Testis (tissue), 5 donors: ENCODE measurements at places on chromosomes 2 and 18. TPM values are rescaled to one million over a fixed set of nuclear protein-coding genes. Genes with fewer than 3 reads are reported as not detected.
A peak's percentile ranks its signal among the peaks of the same experiment; 100 is the strongest.

SETBP1 gene
- 34.7 TPM for total RNA-seq

NT5DC4 gene
- 2.9 TPM for total RNA-seq

PID1 gene
- total RNA-seq: 15.5 TPM

REG3A gene
- not detected for total RNA-seq

TM4SF20 gene
- 2.2 TPM for total RNA-seq

KCNG2 gene
- total RNA-seq: 7.2 TPM

ABCG5 gene
- not detected for total RNA-seq

CMPK2 gene
- 15.4 TPM for total RNA-seq

- DNase-seq: peak; percentile 82
Measured at GRCh38 chr2:43676322-43677050, at the start of gene C1GALT1C1L. Gene C1GALT1C1L, minus strand, starts transcription at chr2:43676429. Its CDS starts 107 bp downstream, at chr2:43676322.

DNA sequence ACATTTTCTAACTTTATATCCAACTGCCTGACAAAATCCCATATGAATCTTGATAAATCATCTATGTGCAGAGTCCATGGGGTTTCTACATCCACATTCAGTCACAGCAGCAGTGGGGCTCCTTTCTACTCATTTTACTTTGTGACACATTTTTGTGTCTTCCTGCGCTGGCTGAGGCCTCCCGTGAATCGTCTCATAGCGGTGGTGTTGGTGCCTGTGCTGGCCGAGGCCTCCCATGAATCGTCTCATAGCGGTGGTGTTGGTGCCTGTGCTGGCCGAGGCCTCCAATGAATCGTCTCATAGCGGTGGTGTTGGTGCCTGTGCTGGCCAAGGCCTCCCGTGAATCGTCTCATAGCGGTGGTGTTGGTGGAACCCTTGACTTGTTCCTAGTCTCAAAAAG, 17.0 kb downstream of the SNED1 start:
- DNase-seq: peak; percentile 14

DNA sequence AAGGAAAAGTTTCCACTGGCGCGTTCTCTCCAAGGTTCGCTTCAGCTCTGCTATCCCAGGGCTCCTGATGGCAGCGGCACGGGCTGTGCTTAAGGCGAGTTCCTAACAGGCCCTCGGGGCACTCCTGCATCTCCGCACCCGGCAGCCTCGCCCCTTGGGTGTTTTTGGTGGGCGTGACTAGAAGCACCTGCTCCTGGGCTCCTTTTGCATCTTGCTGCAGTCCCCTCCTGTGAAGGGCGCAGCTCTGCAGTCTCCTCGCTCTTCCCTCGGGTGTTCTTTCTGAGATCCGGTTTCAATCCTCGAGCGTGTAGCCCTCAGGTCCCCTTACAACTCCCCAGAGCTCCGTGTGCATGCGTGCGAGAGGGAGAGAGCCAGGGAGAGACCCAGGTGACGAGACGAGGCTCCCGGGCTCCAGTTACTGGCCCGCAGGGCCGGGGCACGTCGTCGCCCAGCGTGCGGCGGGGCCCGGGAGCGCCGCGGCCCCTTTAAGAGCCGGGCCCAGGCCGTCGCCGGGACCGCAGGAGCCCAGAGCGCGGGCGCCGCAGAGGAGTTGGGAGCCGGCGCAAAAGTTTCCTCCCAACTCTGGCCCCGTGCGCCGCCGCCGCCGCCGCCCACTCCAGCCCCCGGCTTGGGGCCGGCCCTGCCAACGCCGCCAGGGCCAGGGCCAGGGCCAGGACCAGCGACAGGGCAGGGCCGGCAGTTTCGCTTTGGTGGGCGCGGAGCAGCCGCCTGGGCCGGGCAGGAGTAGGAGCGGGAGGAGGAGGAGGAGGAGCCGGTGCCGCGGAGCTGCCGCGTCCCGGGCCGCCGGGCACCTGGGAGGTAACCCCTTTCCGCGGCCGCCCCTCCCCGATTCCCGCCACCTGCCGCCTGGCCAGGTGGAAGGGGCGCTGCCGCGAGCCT, at the start of gene PARD3B:
Gene PARD3B (plus strand): TSS at position 515 of the 900 bp plus-strand sequence. CDS start 525 bp downstream, outside the sequence.
- peak; percentile 72 for DNase-seq

DNA sequence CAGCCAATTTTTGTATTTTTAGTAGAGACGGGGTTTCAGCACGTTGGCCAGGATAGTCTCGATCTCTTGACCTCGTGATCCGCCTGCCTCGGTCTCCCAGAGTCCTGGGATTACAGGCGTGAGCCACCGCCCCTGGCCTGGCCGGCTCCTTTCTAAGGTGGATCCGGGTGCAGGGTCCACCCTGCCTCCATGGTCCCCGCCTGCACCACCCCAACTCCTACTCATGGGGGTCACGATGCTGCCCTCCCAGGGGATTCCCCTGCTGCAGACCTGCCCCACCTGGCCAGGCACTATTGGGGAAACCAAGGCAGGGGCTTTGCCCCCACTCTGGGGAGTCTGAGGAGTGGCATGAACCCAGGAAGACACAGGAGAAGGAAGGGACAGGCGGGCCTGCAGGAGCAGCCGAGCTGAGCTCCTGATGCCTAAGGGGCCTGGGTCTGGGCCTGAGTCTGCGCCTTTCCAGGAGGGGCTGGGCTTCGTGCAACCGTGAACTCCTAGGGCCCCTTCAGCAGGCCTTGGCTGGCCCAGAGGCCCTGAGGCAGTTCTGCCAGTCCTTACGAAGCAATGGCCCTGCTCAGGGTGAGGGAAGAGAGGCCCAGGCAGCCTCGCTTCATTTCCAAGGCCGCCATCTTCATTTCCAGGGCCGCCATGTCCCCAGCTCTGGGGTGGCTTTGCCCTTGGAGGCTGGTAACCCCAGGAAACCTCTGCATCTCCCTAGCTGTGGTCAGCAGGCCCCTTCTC, 67.2 kb upstream of the SMAD7 start:
- no peak for DNase-seq

DNA sequence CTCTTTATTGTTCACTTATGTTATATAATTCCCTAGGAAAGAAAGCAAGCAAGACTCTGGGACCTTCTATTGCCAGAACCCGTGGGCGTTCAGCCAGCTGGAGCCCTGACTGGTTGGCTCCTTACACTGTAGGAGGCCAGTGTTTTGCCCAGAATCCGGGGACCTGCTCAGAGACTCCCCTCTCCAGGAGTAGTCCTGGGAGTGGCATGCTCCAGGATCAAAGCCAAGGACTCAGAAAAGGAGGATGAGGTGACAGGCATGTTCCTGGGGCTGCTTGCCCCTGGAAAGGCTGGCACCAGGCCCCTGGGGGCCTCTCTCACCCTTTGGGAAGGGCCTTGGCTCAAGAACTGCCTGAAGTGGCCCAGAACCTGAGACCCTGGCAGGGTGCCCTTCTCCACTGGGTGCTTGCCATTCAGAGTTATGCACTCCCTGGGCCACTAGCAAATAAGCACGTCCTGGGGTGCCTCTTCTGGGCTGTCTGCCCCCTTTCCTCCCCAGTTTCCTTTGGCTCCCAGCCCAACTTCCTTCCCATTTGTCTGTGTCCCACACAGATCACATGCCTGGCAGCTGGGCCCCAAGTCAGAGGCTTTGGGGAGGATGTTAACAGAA, 19.6 kb upstream of the KIF3C start:
- DNase-seq: peak; percentile 83

DNA sequence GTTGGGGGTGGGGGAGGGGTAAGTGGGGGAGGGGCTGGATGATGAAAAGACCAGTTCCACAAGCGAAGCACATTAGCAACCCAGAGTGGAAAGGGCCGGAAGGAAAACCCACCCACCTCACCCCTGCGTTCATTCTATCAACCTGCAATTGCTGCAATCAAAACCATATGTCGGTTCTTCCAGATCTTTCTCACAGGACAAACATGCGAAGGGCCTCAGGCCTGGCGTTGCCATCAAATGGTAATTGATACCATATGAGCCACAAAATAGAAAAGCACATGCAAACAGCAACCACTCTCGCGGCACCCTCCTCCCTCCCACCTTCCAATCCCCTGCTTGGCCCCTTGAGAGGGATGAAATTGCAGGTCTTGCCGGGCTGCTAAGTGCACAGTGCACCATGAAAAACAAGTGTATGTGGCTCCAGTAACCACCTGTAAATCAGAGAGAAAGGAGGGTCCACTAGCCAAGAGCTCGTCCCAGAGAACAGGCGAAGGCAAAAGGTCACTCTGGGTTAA, 287.5 kb downstream of the TCF4 start:
- no peak for DNase-seq

DNA sequence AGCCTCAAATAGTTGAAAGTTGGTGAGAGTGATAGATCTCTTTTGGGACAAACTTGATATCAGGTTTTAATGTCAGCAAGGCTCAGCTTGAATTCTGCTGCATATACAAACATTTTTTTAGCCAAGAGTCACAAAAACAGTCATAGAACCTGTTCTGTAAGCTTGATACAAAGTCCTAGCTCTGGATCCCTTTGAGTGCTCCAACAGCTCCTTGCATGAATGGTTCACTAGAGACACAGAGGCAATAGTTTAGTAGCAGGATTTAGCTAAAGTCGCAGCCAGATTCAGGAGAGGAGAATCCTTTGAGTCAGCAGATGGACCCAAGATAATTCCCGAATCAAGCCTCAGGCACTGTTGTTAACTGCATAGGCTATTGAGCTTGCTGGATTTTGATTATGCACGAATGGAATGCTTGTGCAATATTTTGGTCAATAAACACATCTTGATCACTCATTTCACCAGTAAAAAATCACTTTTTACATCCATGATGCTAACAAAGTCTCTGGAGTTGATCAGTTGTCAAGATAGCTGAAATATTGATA, 148.6 kb downstream of the KLHL14 start:
- no peak for DNase-seq

DNA sequence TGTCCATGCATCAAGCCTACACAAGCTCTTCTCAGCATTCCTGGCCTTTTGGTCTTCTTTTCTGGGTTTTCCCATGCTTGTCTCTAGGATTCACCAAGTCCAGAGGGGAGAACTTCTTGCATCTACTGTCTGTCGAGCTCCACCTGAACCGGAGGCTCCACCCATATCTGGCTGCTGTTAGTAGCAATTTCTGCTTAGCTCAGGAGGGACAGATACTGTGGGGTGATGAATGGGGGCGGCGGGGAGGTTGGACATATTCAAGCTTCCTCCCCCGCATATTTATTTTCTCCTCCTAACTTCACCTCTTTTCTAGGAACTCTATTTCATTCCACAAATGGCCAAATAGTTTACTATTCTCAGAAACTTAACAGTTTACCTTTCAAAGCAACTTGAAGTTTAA, 163.5 kb downstream of the PTH2R start:
- no peak for DNase-seq

DNA sequence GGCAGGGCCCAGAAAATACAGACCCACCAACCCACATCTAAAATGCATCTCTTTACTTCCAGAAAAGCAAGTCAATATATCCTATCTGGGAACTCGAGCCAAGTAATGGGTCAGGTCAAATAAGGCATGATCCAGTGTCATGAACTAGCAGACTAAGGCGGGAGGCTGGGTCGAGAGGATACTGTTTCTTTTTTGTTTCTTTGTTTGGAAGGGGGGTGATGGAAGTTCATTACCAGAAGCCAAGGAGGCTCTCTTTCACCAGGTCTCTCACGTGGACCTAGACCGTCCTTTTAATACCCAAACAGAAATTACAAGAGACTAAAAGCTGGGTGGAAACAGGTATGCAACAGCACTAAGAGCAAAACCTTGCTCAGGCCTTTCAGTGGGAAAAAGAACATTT, 108.3 kb downstream of the HDAC4 start:
- peak; percentile 65 for DNase-seq

- no peak for DNase-seq
Measured at GRCh38 chr2:97948926-97949325, 46.8 kb downstream of the TMEM131 start.

DNA sequence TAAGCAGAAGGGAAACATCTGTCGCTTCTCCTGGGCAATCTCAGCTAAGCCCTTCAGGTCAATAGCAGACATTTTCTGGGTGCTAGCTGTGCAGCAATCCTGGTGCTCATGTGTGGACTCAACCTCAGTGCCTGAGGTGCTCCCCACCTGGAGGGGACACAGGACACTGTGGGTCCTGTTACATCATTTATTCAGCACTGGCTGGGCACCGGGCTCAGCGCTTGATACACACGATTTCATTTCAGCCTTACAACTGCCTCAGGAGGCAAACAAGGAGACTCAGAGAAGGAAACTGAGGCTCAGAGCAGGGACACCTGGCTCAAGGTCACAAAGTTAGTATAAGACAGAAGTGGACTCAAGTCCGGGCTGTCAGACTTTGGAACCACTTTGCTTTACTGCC, 46.7 kb downstream of the MARCO start:
- no peak for DNase-seq

GRCh38 chr2:51667679-51668078, 635.7 kb upstream of the NRXN1 start:
- DNase-seq: no peak

DNA sequence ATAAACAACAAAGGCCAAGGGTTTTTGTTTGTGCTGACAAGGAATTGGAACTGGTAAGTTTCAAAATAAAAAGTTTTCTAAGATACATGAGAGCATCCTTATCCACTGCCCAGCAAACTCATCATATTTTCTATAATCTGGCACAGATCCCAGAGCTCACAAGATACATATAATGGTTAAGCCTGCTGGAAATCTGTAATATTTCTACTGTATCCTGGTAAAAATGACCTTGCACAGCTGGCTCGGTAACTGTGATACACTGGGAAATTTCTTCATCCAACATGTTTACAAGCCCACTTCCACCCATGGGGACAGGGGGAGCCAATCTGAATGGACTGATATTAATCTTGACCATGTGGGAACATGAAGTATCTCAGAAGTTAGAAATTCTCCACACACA, 425.4 kb upstream of the MMADHC start:
- no peak for DNase-seq

- DNase-seq: no peak
Measured at GRCh38 chr2:149221898-149222297, 108.5 kb upstream of the LYPD6 start.

DNA sequence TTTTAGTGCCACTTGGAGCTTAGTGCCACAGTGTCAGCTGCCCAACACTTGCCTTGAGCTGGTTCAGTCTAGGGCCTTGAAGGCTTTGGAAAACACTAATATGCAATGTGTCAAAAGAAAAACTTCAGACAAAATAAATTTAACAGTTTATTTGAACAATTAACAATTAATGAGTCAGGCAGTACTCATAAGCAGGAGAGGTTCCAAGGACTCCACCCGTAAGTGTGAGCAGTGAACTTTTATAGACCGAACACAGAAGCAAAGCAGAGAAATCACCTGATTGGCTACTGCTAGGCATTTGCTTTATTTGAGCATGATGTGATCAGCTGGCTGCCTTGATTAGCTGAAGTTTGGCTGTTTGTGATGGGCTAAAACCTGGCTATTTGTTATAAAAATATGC, 49.5 kb upstream of the TBC1D8 start:
- no peak for DNase-seq
